ENCODE measurements at places on chromosomes 5 and 9. TPM values are rescaled to one million over a fixed set of nuclear protein-coding genes. Genes with fewer than 3 reads are reported as not detected.

Gene SNCB
- not detected for total RNA-seq

Gene FOXD4L6
- total RNA-seq: not detected

- no peak for DNase-seq
Measured at GRCh38 chr9:979983-980382, 3.5 kb downstream of the DMRT3 start.

Gene CD180
- total RNA-seq: not detected

Gene ZFYVE16
- 8.0 TPM for total RNA-seq

Gene PCDHGA12
- total RNA-seq: not detected

Gene PCDHA9
- not detected for total RNA-seq

Gene FASTKD3
- 7.7 TPM for total RNA-seq

Gene CKMT2
- not detected for total RNA-seq

Gene CDX1
- not detected for total RNA-seq

Gene TXNDC8
- not detected for total RNA-seq

Gene IRGM
- 1.7 TPM for total RNA-seq

Gene KIF4B
- total RNA-seq: 0.10 TPM

Gene POMT1
- total RNA-seq: 33.8 TPM

DNA sequence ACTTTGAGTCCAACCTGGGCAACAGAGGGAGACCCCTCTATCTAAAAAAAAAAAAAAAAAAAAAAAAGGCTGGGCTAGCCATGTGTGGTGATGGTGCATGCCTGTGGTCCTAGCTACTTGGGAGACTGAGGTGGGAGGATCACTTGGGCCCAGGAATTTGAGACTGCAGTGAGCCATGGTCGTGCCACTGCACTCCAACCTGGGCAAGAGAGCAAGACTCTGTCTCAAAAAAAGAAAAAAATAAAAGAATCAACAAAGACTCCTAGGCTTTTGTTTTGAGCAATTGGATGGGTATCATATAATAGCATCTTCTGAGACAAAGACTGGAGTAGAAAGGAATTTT lies 481.7 kb upstream of the PAPPA start:
- no peak for DNase-seq
